ENCODE measurements at places on chromosomes 4 and X. TPM values are rescaled to one million over a fixed set of nuclear protein-coding genes. Genes with fewer than 3 reads are reported as not detected.

FRYL gene
- 193 TPM for total RNA-seq

EVC2 gene
- 0.93 TPM for total RNA-seq

HHIP gene
- total RNA-seq: 5.9 TPM

MORC4 gene
- total RNA-seq: 11.3 TPM

MAGEB1 gene
- not detected for total RNA-seq

DNA sequence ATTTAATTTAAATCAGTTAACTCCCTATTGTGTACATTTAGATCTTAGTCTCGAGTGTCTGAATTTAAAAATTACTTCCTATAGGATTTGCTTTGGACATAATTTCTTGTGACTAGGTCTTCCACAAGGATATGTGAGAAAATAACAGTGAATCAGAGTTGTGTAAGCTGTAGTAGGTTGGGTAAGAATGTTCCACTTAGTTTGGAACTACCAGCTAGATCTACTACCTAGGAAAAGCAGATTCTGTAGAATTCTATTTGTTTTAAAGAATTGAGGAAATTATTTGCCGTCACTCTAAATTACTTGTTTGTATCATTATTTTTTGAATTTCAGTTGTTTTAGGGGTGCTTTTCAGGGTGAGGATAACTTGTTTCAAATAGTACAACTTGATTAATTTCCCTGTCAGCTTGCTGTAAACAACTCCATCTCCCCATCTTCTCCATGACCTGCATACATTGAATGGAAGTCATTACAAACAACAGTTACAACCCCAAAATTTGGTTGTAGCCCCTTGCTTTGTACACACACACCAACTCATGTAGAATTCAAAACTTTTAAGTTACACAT, 1.3 kb downstream of the MTHFD2L start:
- DNase-seq: no peak

- no peak for DNase-seq
These were observed 83.4 kb upstream of the FAM47B start for GRCh38 chrX:34859191-34859590.

DNA sequence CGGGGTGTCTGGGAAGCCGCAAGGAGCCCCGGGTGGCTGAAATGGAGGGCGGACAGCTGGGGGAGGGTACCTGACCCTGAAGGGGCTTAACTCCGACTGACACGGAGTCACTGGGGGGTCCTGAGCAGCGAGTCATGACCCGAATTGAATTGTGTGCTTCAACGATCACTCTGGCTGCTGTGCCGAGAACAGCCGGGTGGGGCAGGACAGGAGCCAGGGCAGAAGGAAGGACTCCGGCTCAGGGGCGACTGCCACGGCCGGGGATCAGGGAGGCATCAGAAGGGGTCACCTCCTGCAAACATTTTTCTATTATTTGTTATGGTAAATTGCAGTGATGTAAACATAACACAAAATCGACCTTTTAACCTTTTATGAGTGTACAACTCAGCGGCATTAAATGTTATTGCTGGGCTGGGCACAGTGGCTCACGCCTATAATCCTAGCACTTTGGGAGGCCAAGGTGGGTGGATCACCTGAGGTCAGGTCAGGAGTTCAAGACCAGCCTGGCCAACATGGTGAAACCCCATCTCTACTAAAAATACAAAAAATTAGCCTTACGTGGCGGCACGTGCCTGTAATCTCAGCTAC, 21.6 kb downstream of the ZFYVE28 start:
- DNase-seq: no peak

- no peak for DNase-seq
These were observed 178.9 kb upstream of the GPC4 start for GRCh38 chrX:133594156-133594555.

DNA sequence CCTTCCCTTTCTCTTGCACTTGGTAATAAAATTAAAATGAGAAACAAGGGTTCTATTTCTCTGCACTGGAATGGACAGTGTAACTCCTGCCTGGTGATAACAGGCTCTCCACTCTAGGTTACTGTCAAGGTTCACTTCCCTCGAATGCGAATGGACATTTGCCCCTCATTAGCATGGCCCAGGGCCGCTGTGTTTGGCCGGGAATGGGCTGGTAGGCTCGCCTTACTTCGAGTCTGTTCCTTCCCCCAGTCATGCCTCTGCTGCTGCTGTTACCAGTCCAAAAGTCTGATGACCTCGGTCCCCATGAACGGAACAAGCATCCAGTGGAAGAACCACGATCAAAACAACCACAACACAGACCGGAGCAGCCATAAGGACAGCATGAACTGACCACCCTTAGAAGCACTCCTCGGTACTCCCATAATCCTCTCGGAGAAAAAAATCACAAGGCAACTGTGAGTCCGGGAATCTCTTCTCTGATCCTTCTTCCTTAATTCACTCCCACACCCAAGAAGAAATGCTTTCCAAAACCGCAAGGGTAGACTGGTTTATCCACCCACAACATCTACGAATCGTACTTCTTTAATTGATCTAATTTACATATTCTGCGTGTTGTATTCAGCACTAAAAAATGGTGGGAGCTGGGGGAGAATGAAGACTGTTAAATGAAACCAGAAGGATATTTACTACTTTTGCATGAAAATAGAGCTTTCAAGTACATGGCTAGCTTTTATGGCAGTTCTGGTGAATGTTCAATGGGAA, 61.5 kb downstream of the EDNRA start:
- DNase-seq: no peak

GRCh38 chr4:24956091-24956490, 43.2 kb upstream of the CCDC149 start:
- DNase-seq: no peak
